ENCODE measurements at places on chromosomes 6 and 20.

DNA sequence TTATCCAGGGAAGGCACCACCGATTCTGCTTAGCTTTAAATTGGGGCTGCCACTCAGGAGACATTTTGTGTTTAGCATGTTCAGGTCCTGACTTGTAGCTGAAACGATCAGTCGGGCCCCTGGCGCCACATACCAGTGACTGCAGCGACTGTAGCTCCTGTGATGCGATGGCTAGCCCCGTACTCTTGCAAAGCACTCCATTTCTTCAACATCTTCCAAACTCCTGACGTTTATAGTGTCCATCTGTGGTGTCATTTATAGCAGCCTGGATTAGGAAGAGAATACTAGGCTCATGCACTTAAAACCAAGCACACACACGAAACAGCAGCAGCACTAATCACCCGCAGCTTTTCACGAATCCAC is 13.0 kb downstream of the POU3F2 start:
- DNase-seq, result no peak

GRCh38 chr6:166580076-166581050 is 6.1 kb downstream of the RAMACL start:
- DNase-seq, result no peak

DNA sequence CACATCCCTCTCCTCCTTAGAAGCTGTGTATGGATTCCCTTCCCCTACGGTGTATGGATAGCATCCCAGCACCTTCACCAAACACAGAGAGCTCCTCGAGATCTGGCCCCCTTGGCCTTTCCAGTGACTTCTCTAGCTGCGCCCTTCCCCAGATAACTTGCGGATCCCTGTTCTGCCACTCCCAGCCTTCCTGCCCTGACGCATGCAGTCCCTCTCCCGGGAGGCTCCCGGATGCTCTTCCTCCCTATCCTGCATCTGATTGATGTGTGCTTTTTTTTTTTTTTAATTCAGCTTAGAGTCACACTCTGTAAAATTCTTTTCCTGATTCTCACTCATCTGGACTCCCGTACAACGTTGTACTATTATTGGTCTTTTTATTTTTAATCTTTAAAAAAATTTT is 44.8 kb downstream of the GCNT2 start:
- no peak for DNase-seq

GRCh38 chr20:46130534-46130933 is 12.4 kb downstream of the CD40 start:
- DNase-seq, result no peak

DNA sequence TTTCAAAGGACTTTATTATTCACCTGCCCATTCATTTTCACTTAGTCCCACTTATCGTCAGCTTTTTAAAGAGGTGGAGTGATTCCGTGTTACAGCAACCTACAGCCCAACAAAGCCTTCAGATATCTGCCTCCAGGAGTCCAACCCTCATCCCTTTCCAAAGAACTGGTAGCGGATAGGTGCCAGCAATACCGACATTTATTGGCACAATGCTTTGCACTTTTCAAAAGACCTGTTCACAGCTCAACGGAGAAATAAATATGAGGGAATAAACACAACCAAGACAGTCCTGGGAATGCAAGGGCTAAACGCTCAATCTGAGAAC is 819 bp upstream of the MTRF1L start:
- DNase-seq, result no peak

GRCh38 chr6:15398633-15399275 is 152.9 kb downstream of the JARID2 start:
- DNase-seq, result no peak

DNA sequence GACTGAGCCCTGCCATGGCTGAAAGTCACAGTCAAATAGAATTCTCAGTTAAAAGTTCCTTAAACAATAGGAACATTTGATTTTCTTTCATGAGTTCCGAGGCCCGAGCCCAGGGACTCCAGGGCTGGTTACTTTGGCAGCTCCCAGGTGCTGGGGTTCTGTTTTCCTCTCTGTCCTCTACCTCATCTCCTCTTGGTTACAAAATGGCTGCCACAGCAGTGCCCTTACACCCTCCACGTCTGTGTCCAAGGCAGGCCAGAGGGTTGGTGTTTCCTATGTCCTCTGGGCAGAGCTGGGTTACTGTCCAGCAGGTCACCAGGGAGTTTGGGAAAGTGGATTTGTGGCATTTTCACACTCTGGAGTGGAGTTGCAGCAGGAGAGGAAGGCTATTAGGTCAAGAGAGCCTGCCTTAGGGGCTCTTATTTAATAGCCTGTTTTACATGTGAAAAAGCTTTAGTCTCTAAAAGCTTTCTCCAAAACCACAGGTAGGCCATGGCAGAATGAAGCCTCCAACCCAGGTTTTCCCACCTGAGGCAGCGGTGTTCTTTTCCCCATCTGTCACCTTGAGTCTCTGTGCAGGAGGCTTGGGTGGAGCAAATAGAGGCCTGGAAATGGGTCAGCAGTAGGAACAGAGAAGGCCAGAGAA is 111.0 kb downstream of the DTD1 start:
- DNase-seq, result no peak

DNA sequence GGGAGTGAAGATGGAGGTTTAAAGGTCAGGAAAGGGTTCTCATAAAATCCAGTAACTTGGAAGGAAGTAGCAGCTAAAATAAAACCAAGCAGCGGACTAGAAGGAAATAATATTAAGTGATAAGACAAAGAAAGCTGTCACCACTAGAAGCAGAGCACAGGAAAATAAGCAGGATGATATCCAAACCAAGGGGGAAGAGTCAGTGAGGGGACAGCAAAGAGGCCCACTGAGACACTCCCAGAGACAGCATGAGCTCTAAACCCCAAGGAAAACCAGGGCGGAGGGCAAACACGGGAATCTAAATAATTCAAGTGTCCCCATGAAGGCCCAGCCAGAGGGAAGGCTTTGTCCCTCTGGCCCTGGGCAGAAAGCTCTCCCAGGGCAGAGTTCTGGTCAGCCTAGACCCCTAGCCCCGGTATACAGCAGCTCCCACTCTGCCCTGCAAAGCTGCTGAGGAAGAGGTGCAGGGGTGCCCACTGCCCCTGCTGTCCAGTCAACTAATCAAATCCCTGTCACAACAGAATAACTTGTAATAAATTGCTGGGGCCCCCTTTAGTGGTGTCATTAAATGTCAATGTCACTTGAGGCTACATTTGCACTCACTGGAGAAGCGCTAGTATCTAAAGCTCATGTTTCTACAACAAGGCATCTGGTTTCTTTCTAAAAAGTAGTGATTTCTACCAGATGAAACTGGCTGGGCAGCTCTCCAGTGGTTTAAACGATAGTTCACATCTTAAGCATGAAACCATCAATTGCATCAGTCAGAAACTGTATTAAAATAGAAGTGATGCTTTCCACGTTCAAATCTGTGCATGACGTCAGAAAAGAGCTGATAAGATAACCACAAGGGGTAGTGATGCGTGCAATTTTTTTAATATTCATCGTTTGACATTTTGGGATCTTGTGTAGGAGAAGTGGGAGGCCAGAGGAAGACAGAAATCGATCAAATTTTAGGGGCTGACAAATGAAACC is 13.6 kb downstream of the PDE10A start:
- DNase-seq, result no peak

GRCh38 chr6:5846889-5847288 is 159.8 kb downstream of the NRN1 start:
- DNase-seq, result no peak

- DNase-seq, result no peak
Observed at GRCh38 chr6:11412011-11412424, 125.5 kb upstream of the TMEM170B start.

DNA sequence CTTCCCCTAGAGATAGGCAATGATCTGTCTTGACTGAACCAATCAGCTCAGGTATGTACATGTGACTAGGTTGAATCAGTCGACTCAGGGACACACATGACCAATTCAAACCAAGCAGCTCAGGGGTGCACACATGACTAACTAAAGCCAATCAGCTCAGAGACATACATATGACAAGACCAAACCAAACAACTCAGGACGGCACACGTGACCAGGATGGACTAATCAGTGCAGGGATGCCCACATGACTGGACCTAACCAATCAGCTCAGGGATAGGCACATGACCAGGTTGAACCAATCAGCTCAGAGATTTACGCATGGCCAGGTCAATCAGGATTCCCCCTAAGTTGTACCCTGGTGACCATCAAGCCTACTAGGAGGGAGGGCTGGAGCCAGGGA is 310.3 kb downstream of the CDH26 start:
- no peak for DNase-seq

DNA sequence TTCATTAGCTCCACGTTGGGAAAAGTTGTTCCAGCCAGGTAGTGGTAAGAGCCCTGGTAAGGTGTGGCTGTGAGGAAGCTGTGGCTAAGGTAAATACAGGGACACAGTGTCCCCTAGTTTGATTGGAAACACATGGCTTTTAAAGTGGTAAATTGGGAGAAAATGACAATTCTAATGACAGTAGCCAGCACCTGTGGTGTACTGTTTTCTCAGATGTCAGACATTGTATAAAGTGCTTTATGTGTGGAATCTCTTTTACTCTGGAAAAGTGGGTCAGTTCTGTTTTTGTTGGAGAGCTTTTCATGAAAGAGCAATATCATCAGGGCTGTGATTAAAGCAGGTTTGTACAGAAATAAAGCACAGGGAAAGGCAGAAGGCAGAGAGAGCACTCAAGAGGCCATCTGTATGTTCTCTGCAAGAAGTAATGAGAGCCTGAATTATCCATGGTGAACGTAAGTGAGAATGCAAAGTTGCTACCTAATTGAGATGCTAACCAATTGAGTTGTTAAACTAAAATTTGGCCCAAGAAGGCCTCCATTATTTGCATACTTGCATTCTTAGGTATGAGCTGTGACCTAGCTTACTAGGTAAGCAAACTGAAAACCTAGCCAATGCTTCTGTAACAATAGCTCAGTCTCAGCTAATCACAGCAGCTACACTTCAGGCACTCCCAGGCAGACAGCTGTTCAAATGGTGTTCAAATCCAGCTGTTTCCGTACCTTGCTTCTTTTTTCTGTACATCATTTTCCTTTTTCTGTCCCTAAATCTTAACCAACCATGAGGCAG is 28.2 kb downstream of the MRAP2 start:
- no peak for DNase-seq

DNA sequence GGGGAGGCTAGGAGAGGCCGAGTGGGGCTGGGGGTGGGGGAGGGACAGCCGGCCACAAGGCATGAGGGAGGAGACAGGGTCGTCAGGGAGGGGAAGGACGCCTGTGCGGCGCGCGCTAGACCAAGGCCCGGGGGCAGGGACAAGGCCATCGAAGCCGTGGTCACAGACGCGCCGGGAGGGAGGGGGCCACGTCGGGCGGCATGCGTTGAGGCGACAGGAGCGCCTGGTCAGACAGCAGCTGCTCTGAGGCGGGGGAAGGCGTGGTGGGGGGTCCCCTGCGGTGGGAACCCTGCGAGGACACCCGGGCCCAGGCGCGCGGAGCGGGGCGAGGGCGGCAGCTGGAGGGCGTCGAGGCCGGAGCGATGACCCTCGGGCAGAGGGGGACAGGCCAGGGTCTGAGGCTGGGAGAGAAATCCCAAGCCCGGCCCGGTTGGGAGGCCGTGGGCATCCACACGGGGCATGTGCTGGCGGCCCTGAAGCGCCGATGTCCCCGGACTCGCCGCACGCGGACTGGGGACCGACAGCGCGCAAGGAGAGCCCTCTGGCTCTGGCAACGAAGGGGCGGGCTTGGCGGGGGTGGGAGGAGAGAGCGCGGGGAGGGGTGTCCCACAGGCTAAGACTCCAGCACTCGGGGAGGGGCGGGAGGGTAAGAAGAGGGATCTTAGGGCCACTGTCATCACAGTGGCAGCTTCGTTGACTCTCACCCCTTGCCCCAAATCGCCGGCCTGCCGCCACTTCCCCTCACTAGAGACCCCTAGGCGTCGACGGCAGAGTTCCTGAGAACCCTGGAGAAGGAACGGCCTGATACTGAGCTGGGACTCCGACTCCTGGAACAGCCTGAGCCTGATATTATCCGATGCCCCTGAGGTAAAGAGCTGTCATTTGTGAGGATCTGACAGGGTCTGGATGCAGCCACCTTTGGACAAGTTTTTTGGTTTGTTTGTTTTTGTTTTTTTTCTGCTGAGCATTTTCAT is 5.0 kb downstream of the TMEM239 start:
- DNase-seq, result no peak

GRCh38 chr6:3343089-3343883 is 84.5 kb downstream of the PSMG4 start:
- DNase-seq, result no peak

GRCh38 chr20:62136283-62137091 is 6.7 kb downstream of the PSMA7 start:
- DNase-seq, result peak; percentile 46

DNA sequence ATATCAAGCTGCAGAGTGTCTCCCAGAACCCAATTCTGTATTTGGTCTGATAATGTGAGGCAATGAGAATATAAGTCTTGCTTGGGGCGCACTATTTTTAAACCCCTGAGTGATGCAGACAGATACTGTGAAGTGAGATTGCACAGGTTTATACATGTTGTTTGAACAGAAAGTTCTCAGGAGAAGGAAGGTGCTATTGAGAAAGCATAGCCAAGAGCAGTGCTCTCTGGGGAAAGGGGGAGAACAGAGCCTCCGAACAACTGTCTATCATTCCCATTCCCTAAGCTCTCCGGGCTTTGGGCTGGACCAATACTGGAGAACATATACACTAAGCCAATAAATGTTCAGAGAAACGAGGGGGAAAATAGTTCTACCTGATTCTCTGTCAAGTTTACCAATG is 75.8 kb downstream of the PERP start:
- no peak for DNase-seq

DNA sequence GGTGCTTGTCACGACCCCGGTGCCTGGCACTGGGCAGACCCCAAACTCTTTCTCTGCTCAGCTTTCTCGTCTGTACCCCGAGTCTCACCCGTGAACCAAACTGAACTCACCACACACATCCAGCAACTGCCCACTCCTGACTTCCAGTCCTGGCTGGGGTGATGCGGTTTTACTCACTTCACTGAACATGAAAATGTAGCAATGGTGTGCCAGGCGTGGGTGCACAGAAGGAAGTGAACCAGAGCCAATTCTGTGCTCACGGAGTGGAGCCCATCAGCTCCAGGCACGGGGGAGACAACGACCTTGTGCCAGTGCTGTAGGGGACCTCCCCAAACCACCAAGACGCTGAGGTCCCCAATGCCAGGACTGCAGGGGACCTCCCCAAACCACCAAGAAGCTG is 78.7 kb upstream of the AFDN start:
- DNase-seq, result no peak

GRCh38 chr20:59873409-59873808 is 60.0 kb downstream of the SYCP2 start:
- DNase-seq, result no peak

- DNase-seq, result no peak
Observed at GRCh38 chr20:24149881-24150307, 161.3 kb upstream of the GGTLC1 start.

All from T-helper 2 cell (primary cell).